ENCODE measurements at places on chromosomes 7 and 10. TPM values are rescaled to one million over a fixed set of nuclear protein-coding genes. Genes with fewer than 3 reads are reported as not detected.

Gene ATG9B
- 0.29 TPM for total RNA-seq

Gene EEPD1
- total RNA-seq = 0.37 TPM

Gene TDRD1
- total RNA-seq = not detected

Gene FAM204A
- total RNA-seq = 103 TPM

Gene INPP5F
- 10.3 TPM for total RNA-seq

Gene CABCOCO1
- total RNA-seq = not detected

Gene FKBP6
- not detected for total RNA-seq

Gene PHKG1
- total RNA-seq = 1.2 TPM

Gene CALCR
- total RNA-seq = not detected

Gene PWWP2B
- total RNA-seq = 10.0 TPM

Gene ANKRD2
- total RNA-seq = 1.8 TPM

Gene SSC4D
- total RNA-seq = 0.42 TPM

Gene MALRD1
- not detected for total RNA-seq

Gene ENO4
- not detected for total RNA-seq

Gene MRLN
- not detected for total RNA-seq

Gene ADIRF
- total RNA-seq = 89.0 TPM

Gene SMKR1
- 17.1 TPM for total RNA-seq

Gene TYW1B
- 0.93 TPM for total RNA-seq

Gene IFIT1B
- total RNA-seq = not detected

Gene PPP1R9A
- 6.3 TPM for total RNA-seq

Gene PLAU
- 17.3 TPM for total RNA-seq

Gene CDC123
- total RNA-seq = 114 TPM

Gene GRB10
- 68.2 TPM for total RNA-seq

Gene GRM3
- total RNA-seq = not detected

Gene CYP3A4
- not detected for total RNA-seq

Gene IGFBP3
- total RNA-seq = 164 TPM

Gene FRA10AC1
- 25.1 TPM for total RNA-seq

Gene GSTO2
- total RNA-seq = 33.8 TPM

Gene SPDYE5
- 0.16 TPM for total RNA-seq

Gene LIPN
- total RNA-seq = not detected

Gene UBE2H
- 130 TPM for total RNA-seq

Gene PTF1A
- total RNA-seq = not detected
